ENCODE measurements at places on chromosomes 5 and 9.
A peak's percentile ranks its signal among the peaks of the same experiment; 100 is the strongest.

- DNase-seq, result peak; percentile 79
These were observed 750 bp upstream of the NPR2 start for GRCh38 chr9:35790385-35791296.

- DNase-seq, result no peak
These were observed 340.3 kb downstream of the CWC27 start for GRCh38 chr5:65108786-65109743.

DNA sequence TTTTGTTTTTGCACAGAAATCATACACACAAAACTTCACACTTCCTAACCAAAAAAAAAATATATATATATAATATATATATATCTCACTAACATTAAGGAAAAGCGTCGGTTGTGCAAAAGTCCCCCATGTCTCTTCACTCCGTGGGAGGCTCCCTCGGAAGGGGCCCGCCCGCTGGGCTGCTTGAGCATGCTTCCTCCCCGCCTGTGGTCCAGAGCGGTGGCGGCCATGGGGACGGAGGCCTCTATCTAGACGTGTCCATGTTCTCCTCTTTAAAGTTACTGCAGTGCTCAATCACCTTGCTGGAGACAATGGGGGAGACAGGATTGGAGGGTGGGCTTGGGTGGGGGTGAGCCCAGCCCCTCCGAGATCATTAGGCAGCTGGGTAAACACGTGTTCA is 7.2 kb upstream of the ZDHHC12 start:
- no peak for DNase-seq

DNA sequence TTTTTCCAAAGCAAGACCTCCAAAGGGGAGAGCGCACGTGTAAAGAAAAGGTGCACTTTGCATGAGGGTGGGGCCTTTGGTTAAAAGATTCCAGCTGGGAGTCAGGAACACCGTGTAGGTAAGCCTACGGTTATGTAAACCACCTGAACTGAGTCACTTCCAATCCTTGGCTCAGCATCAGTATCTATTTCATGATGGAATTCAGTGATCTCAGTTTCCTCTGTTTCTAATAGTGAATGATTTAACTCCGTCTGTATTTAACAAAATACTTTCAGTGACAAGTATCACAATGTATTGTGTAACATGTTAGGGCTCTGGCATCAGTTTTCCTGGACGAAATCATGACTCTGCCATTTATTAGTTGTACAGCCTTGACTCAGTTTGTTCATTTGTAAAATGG is 1.3 kb upstream of the SVEP1 start:
- DNase-seq, result no peak

- peak; percentile 21 for DNase-seq
These were observed 21.7 kb downstream of the TCF7 start for GRCh38 chr5:134136221-134136631.

DNA sequence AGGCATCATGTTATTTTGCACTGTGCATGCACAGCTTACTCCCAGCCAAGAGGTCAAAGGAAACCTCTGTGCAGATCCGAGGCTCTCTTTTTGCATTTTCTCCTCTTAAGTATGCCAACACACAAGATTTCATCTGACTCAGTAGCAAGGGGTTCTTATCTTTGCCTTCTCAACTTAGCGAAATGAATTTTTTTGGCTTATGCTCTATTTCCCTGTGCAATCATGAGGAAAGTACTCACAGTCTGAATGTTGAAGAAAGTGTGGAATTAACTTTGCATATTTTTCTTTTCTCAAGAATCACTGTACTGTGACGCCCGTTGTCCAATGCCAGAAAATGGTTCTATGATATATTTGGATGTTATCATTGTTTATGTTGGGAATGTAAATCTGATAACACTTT is 173.5 kb upstream of the FBXL7 start:
- no peak for DNase-seq

DNA sequence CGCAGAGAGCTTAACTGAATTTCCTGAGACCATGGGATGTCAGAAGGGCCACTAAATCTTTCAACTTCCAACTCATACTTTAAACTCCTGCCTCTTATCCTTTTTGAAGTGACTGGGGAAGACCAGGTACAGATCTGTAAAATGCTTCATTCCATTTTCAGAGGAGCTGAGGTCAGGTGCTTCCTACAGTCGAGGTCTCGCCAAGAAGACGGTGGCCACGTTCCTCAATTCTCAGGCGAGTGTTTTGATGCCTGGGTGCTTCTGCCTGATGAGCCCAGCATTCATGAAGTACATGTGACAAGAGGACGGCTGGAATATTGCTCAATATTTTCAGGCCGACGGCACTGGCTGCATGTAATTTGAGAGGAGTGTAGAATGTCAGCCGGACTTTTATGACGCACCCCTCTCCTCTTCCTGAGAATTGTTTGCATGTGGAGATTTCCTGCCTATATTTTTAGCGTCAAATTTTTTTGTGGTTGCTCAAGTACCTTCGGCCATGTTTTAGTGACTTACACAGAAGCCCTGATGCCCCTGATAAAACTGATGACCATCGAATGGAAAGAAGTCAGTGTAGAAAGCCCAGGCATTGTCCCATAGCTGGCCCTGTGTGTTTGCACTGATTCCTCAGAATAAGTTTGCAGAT is 38.8 kb upstream of the GLRX start:
- DNase-seq, result peak; percentile 67

DNA sequence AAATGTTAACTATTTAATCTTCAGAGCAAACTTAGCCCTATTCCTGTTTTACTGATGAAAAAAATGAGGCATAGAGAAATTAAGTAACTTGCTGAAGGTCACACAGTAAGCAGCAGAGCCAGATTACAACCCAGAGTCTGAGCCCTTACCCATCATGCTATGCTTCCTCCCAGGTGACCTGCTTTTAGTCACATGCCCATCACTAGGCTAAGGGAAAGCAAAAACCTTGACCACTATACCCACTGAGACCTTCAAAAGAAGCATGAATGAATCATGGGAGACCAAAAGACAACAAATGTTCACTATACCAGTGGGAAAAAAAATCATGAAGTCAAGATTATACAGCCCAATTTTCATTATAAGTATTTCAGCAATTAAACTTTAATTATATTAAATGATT is 5.3 kb upstream of the HAUS6 start:
- DNase-seq, result no peak

- DNase-seq, result no peak
These were observed 88.7 kb downstream of the SPOCK1 start for GRCh38 chr5:137410234-137411010.

GRCh38 chr5:2207109-2207399 is 324.3 kb upstream of the IRX4 start:
- DNase-seq, result no peak

GRCh38 chr9:122444041-122444733 is 33.5 kb downstream of the OR1J1 start:
- DNase-seq, result no peak

DNA sequence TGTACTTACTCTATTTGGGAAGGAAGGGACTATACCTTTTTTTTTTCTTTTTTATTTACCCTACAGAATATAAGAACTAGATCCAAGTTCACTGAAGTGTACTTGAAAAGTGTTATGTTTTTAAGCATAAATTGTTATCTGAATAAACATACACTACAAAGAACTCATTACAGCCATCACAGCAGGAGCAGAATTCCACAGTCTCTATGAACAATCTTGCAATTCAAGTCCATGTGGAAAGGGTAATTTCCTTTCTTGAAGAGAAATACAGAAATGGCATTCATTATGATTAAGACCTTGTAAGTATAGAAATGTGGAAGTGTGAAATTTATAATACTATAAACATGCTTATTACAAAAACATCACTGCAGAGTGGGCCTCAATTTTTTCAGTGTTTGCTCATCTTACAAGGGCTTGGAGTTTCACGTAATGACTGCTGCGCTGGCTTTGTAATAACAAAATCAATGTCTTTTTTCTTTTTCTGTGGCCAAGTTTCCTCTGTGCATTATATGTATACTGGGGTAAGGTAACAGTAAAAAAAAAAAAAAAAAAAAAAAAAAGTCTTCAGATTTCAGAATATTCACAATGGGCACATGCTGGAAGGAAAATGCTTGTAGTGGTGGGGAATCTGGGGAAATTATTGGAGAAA is 77.0 kb upstream of the GNA14 start:
- DNase-seq, result no peak

DNA sequence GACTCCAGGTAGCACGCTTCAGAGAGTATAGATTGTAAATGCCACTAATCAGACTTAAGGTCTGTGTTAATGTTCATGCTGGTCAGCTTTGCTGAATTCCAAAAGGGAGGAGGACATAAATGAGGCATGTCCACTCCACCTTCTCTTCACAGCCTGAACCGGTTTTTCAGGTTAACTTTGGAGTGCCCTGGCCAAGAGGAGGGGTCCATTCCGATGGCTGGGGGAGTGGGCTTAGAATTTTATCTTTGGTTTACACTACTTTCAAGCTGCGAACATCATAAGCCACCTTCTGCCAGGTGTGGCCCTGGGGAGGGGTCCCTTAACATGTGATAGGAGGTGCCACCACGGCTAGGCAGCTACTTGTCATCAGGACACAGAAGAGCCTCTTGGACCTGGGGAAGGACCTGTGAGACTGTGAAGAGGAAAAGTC is 24.2 kb downstream of the ABO start:
- no peak for DNase-seq
